ENCODE measurements at places on chromosomes 7 and 10.

GRCh38 chr7:124085179-124085578 lies 52.3 kb upstream of the TMEM229A start:
- DNase-seq: no peak

- no peak for DNase-seq
These were observed 71.3 kb downstream of the PIP4K2A start for GRCh38 chr10:22643116-22643515.

GRCh38 chr10:94006591-94007550 lies 13.1 kb downstream of the PLCE1 start:
- DNase-seq: no peak

- peak; percentile 33 for DNase-seq
These were observed 95.4 kb downstream of the FAM53B start for GRCh38 chr10:124648738-124649137.

DNA sequence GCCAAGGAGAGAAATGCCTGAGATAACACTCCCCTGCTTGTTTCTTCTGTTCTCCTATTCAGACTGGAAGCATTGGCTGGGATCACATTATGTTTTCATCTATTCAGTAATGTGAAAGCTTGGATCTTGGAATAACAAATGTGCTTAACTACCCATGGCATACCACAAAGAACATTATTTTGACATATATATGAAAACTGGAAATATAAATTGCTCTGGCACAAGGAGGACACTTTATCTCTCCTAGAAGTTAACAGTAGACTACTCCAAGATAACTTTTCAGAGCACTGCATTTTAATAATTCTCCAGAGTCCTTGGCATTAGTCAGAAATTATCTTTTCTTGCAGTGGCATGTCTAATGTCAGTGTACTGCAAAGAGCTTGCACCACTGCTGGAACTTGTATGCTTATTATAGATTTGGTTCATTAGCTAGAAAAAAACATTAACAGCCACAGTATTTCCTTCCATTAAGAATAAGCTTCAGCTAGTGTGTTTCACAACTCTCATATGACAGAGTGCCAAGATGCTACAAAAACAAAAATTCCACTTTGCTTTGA lies 169.3 kb upstream of the LRRN3 start:
- DNase-seq: no peak

- DNase-seq: no peak
These were observed 167.8 kb upstream of the AUTS2 start for GRCh38 chr7:69430384-69431021.

- no peak for DNase-seq
These were observed 647 bp upstream of the GSAP start for GRCh38 chr7:77416621-77417371.

- DNase-seq: no peak
These were observed 390.4 kb upstream of the LRRTM3 start for GRCh38 chr10:66535439-66535838.

GRCh38 chr10:26057466-26057865 lies 123.4 kb downstream of the MYO3A start:
- DNase-seq: no peak

DNA sequence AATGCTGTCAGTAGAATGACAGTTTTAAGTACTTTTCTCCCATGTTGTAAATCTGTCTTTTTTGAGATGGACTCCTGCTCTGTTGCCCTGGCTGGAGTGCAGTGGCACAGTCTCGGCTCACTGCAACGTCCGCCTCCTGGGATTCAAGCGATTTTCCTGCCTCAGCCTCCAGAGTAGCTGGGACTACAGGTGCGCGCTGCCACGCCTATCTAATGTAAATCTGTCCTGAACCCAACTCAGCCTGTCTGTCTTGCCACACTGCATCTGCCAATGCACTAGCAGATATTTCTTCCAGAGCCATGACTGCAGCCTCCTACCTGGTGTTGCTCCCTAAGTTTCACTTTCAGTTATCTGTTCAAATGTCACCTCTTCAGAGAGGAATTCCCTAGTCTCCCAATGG lies 264.1 kb downstream of the PHF14 start:
- DNase-seq: no peak

DNA sequence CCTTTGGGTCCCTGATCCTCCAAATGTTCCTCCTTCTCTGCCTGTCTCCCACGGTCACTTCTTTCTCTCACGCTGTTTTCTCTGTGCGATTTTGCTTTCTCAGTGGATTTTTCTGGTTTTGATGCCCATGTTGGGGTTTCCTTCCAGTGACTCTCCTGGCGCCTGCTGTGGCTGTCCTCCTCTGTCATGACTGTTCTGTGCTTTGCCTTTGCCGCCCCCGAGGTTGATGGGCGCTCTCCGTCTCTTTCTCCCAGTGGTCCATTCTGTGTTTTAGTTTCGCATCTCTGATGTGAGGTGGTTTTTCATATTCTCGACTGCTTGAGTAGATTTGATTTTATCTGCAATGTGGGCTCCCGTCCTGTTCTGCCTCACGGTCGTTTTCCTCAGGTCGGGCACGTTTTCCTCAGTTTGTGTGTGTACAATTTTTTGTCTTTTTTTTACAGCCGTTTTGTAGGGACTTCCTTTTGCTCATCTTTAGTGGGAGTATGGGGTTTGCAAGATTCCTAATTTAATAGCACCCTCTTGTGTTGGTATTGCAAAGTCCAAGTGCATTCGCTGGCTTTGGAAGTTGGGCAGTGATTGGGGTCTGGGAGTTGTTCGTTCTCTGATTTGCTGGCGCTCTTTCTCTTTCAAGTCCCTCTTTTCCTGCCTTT lies 100.0 kb downstream of the INPP5A start:
- no peak for DNase-seq

DNA sequence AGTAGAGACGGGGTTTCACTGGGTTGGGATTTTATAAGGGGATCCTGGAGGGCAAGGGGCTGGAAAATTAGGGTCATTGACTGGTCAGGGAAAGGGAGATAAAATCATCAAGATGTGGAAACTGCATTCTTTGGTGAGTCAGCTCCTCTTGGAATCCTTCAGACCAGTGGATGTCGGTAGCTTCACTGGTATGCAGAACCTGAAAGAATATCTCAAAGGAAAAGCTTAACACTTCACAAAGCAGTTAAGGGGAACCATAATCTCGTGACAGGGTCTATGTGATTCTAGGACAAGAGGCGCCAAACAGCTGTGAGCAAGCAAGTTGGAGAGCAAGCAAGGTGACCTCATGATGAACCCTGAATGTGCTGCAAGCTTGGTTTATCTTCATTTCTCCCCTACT lies 634.7 kb upstream of the AUTS2 start:
- DNase-seq: no peak

DNA sequence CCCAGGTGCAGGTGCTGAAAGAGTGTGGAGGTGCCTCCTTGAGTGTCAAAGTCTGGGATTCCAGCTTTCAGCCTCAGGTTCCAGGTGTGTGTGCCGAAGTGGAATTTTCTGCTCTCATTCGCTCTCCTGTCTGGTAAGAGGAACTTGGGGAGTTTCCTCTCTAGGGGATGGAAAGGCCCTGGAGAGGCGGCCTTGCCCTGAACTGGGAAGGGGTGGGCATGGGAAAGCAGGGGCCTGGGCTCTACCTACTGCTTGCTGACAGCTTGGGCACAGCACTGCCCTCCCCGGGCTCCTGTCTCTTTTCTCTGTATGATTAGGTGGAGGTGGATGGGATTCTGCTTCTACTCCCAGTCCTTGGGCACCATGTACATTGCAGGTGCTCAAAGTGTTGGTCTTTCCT lies 192.8 kb downstream of the ZNF716 start:
- no peak for DNase-seq

DNA sequence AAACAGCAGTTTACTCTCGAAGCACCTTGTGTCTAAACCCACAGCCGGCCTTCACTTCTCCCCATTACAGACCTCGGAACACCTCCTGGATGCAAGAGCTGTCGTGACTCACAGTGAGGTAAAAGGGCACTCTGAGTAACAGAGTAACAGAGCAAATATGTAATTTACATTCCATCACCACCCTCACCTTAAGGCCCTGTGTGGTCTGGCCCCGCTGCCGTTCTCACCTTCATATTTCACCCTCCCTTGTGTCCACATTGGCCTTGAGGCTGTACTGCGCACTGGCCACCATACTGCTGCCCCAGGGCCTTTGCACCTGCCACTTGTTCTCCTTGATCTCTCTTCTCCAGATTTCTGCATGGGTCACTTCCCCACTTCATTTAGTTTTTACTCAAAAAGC lies 12.6 kb downstream of the FFAR4 start:
- DNase-seq: no peak

DNA sequence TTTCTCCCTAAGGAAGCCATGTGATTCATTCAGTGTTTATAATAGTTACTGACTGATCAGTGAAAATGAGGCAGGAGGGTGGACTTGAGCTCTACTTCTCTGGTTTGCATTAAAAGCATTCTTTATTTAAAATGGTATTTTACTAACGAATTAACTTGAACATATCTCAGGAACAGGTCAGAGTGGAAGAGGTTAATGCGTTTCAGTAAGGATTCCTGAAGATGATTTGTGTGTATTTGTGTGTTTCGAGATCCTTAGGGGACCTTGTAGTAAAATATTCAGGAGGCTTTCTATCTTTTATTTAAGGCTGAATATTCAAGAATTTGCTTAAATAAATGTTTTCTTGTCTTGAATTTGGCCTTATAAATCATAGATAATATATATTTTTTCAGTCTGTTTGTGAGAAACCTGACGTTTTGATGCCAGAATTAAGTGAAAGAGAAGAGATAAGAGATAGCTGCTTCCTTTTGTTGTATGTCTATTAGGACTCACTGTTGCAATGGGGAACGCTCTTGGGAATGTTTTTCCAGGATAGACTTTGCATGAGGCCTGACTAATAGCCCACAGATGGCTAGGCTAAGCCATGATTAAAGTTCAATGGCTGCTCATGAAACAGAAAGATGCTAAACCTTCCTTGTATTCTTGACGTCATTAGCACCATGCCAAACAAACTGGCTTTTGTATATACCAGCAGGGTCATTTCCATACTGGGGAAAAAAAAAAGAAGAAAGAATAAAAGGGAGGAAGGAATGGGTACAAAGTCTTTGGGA lies 93.8 kb upstream of the MTPN start:
- no peak for DNase-seq

DNA sequence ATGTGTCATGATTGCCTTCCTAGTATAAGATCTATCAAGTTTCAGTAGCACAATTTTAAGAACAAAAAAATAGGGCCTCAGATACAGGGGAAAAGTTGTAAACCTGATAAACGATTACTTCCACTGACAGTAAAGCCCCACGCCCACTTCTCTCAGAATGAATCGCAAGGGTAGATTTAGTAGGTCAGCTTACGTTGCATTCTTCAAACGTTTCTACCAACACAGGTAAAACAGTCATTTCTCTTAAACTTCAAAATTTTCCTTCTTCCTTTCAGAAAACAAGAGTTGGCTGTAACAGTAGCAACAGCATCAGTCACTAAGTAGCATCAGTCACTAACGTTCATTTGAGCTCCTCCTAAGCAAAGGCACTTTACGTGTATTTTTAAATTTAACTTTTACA lies 221.5 kb downstream of the ADAM12 start:
- DNase-seq: no peak

DNA sequence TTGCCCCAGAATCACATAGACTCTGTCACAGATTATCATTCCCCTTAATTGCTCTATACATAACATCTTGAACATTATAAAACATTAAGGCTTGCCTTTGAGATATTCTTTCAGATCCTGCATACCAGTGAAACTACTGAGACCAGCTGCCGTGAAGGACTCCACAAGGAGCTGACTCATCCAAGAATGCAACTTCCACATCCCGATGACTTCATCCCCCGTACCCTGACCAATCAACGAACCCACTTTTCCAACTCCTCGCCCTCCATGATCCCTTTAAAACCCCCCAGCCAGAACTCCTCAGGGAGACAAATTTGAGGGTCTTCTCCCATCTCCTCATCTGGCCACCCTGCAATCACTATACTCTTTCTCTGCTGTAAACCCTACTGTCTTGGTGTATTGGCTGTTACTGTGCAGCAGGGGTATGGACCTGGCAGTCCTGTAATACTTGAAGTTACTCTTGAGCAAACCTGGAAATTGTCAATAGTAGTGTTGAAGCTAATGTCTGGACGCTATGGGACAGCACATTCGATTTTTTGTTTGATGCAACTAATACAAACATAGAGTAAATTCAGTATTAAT lies 49.8 kb downstream of the HTR5A start:
- no peak for DNase-seq

- no peak for DNase-seq
These were observed 2.8 kb downstream of the SRGN start for GRCh38 chr10:69090685-69091084.

DNA sequence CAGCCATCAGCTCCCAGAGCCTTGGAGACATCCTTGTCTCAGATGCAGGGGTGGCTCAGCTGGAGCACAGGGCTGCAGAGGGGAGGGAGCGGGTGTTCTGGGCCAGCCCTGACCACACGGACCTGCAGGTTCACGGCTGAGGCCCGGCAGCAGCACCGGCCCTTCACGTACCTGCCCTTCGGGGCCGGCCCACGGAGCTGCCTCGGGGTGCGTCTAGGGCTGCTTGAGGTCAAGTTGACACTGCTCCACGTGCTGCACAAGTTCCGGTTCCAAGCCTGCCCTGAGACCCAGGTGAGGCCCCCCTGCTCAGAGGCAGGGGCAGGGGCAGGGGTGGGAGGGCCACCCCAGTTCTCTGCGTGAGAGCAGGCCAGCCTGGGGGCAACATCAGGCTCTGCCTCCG lies 45.2 kb downstream of the PARP12 start:
- no peak for DNase-seq

DNA sequence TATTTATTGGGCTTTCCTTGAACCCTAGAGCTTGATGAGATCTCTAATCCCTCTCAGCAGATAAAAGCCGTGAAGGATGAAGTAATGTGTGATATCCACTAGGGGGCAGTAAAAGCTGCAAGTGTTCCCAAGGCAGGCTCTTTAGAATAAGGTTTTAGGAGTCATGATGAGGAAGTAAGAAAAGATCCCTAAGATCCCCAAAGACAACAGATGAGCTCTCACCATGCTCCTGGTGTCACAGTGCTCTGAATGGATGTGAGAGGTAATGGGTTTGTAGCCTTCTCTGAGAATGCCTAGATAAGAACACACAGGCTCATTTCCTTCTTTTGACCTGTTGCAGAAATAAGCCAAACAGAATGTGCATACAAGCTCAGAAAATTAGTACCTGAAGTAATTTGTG lies 70.4 kb upstream of the ITPRID1 start:
- no peak for DNase-seq

- DNase-seq: no peak
These were observed 319.8 kb downstream of the ADARB2 start for GRCh38 chr10:1417574-1417973.

DNA sequence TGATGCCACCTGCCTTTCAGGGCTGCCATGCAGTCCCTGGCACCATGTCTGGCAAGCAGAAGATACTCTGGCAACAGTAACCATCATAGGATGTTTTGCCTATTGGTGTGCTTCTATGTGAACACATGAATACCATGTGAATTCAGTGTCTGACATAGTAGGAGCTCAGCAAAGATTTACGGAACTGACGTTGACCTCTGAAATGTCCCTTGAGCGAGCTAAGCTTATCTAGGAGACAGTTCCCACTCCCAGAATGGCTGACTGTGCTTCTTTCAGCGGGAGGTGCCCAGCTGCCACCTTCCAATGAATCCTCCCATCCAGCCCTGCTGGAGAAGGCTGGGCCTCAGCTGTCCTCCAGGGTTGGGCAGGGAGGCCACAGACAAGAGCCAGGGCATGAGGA lies 71.2 kb upstream of the LRRC18 start:
- no peak for DNase-seq

GRCh38 chr7:28446131-28446530 lies 33.8 kb downstream of the CREB5 start:
- no peak for DNase-seq

Measured in stimulated activated CD4-positive, alpha-beta T cell treated with anti-CD3 and anti-CD28 coated beads, Interleukin-4, amount 100 ng/mL, for 4 hours (primary cell).